ENCODE measurements at places on chromosomes 11 and 22.
A peak's percentile ranks its signal among the peaks of the same experiment; 100 is the strongest.

DNA sequence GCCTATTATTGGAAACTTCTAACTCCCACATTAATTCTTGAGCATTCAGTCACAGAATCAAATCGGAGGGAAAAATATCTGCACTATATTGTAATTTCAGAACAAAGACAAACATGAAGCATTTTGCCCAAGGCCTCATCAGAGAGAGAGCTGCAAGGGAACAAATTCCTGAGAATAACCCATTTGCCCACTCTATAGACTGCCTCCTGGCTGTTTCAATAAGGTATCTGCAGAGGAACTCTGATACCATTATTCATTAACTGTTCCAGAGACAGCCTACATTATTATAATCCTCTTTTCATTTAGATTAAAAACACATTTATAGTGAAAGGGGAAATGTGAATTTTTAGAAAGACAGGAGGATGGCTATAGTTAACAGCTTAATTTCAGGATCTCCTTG lies 663.9 kb downstream of the DLG2 start:
- no peak for DNase-seq

DNA sequence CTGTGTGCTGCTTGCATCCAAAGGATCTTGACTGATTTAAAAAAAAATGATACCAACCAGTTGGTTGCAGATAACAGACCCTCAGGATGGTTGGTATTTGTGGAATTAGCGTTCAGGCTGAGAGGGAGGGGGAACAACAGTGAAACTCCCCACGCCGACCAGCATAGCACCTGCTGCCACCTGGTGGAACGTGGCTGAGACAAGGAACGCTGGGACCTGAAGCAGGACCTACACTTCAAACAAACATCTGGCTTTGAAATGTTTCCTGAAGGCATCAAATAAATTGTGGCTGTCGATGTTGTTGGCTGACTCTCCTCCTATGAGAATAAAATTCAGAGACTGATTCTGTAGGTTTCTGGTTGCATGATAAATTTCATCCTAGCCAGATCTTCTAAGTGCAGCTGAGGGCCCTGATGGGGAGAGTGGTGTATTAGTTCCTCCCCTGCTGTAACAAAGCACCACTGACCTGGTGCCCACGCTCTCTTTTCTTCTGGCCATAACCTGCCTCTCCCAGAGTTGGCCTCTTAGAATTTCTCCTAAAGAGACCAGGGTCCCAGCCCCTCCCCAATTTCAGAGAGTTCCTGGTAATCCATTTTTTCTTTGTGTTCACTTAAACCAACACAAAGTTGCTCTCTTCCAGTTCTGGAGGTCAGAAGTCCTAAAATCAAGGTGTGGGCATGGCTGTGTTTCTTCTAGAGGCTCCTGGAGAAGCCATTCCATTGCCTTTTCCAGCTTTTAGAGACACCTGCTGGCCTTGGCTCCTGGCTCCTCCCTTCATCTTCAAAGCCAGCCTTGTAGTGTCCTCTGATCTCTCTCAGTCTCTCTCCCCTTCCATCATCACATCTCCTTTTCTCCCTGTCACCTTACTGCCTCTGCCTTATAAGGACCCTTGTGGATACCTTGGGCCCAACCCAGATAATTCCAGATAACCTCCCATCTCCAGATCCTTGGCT lies 17.3 kb downstream of the APOL2 start:
- no peak for DNase-seq

DNA sequence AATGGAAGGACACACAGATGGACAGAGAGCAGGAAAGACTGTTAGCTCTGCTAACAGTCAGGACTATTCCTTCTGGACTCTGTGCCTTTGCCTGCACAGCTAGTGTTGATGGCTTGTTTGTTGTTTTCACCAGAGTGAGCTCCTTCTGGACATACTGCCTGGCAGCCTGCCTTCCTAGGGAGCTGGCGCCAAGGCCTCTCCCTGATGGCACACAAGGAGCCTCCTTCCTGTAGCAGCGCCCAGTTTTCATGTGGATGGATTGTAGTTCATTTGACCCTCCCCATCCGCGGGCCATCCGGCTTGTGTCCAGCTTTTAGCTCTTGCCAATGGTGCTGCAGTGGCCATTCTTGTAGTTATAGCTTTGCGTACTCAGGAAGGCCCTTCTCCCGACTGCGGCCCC lies 16.6 kb upstream of the BCR start:
- peak; percentile 18 for DNase-seq

GRCh38 chr11:118883368-118884071 lies at the start of gene CXCR5:
CXCR5 (plus strand) TSS chr11:118883892; CDS start chr11:118883942, 50 bp downstream.
- no peak for DNase-seq

GRCh38 chr22:28329186-28330073 lies 350.2 kb downstream of the TTC28 start:
- no peak for DNase-seq

- DNase-seq, result no peak
These were observed 66.7 kb upstream of the LINC01488 start for GRCh38 chr11:69414773-69415187.

GRCh38 chr11:17102462-17102861 lies 25.0 kb upstream of the RPS13 start:
- DNase-seq, result peak; percentile 21
